Right ventricle myocardium inferior (tissue), 1 donor: ENCODE measurements at places on chromosomes 4 and X. TPM values are rescaled to one million over a fixed set of nuclear protein-coding genes. Genes with fewer than 3 reads are reported as not detected.

DNA sequence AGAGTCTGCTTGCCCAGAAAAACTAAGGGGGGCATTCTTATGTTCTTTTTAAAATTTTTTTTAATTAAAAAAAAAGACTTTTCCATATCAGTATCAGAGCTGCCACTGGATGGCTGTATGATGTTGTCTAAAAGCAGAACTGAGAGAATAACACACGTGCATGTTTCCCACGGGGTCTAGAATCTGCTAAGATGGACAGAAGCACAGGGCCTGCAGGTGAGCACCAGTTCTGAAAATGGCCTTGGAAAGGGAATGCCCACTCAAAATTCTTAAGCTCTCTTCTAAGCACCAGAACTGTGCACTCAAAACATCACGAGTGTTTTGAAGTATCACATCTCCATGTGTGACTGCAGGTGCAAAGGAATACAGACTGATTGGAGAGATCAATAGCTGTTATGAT is 61.1 kb downstream of the ARAP2 start:
- no peak for DNase-seq

The TXK gene
- total RNA-seq, result 1.0 TPM

- peak; percentile 82 for DNase-seq
Observed at GRCh38 chr4:141636082-141636770, at the start of gene IL15. TSS of gene IL15 (plus strand) at chr4:141636583. CDS start at chr4:141719465, 82,882 bp downstream.

DNA sequence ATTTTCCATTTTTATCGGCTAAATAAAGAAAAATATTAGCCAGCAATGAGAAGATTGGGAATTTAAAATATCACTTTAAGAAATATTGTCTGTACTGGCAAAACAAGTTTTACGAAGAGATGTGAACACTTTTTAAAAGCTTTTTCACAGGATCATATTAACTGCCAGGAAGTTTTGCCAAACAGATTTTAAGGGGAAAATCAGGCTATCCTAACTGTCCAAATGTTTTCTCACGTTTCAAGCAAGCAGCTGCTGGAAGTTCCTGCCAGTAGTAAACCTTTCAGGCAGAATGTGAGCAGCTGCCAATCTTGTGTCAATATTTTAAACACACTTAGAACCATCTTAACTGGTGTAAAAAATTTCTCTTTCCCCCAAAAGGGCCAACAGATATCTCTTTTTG is 101.1 kb downstream of the ADGRL3 start:
- no peak for DNase-seq

- no peak for DNase-seq
Observed at GRCh38 chr4:139704915-139705485, 39.4 kb downstream of the MGST2 start.

The FAM47E gene
- total RNA-seq, result 2.4 TPM

The TLR2 gene
- total RNA-seq, result 4.4 TPM

GRCh38 chrX:1152090-1152489 is 60.4 kb downstream of the CRLF2 start:
- no peak for DNase-seq

DNA sequence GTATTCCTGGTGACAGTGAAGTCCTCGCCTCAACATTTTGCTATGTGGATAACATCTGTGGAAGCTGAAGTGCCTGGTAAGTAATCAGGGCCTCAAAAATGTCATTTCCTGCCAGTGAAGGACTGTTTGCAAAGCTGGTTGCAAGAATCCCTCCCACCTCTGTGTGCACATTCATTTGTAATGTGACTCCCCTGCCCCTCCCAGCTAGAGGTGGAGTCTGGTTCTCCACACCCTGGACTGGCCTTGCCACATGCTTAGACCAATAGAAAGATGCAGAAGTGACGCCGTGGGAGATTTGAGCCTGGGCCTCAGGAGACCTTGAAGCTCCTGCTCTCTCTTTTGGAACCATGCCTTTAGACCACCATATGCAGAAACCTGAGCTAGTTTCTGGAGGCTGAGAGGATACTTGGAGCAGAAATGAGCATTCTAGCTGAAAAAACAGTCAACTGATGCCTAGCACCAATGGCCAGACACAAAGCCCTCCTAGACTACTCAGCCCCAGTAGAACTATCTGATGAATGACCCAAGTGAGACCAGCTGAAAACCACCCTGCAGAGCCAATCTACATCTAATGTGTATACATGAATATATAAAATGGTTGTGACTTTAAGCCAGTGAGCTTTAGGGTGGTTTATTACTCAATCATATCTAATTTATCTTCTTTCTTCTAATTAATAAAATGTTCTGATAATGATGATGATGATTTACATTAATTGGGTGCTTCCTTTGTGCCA is 47.8 kb upstream of the CRMP1 start:
- no peak for DNase-seq

DNA sequence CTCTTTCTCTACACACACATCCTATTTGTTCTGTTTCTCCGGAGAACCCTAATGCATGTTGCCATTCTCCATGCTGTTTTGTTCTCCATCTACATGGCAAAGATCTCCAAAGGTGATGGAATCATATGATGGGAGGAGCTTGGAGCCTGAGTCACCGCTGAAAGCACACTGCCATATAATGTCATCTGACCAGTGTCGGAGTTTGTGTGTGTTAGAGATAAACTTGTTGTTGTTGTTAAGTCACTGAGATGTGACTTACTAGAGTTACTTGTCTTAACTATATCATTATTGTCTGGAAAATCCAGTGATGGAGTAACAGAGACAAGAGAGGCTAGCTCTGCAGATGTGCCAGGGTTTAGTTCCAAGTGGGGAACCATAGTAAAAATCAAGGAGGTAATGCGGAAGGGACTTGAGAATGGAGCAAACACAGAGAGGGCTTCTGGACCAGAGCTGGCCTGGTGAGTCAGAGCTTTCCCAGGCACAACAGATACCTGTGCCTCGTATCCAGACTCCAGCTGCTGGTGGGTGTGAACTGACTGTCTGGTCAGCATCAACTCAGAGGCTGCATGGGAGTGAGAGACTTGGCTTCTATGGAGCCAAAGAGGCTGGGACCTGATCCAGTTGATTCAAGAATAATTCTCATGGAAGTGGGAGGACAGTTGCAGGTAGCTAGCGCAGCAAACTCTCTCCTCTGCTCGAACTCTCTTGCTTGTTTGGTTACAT is 30.6 kb upstream of the CCKAR start:
- DNase-seq, result no peak

The NPNT gene
- 4.7 TPM for total RNA-seq

- no peak for DNase-seq
Observed at GRCh38 chrX:140507223-140507981, 2.5 kb upstream of the SOX3 start.

The TBX22 gene
- 0.38 TPM for total RNA-seq

- no peak for DNase-seq
Observed at GRCh38 chr4:176549161-176549865, 229.5 kb downstream of the SPCS3 start.

DNA sequence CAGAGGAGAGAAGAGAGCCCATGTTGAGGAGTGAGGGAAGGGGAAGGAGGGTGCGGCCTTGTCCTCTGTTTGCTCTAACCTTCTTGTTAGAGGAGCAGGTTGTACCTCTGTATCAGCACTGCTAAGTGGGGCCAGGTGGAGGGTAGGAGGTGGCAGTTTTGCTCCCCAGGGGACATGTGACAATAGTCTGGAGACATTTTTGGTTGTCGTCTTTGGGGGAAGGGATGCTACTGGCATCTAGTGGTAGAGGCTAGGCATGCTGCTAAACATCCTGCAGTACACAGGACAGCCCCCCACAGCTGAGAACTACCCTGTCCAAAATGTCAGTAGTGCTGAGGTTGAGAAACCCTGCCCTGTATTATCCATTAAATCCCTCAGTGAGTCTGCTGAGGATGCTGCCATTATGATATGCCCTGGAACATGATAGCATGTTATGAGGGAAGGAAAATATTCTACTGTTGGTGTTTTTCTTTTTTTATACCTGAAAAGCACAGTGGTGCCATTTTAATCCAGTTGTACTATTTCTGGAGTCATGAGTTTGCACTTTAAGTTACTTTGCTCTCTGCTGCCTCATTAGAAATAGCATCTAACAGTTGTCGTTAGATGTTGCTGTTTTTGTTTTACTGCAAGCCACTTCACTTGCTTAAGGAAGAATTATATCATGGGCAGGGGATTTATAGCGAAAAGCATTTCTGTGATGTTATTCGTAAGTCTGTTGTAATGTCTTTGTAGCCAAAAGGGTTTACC is 90.6 kb downstream of the LRP2BP start:
- DNase-seq, result no peak

The RRH gene
- total RNA-seq, result not detected

- no peak for DNase-seq
Observed at GRCh38 chr4:93687304-93687703, 141.2 kb upstream of the ATOH1 start.

DNA sequence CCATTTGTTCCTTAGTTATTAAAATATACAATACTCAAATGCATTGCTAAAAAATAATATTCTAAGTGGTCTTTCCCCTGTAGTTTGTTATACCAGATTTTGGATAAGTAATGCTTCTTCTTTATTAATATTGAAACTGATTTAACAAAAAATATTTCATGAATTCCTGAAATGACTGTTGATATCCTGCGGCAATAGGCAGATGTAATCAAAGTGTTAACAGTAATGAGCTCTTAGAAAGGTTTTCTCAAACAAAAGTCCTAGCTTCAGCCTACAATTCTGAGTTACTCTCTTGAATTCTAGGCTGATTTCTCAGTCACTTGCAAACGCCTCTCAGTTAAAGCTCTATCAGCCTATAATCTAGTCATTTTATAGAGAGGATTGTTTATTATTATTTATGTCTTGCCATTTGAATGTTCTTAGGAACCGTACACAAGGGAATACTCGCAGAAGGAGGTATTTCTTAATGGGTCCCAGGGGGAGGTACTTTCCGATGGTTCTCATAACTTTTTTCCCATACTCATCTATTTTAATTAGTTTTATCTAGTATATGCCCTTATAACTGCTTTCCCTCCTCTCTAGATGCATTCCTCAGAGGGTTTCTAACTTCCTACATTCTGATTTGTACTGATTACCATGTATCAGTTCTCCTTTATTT is 96.8 kb downstream of the FNIP2 start:
- DNase-seq, result no peak

DNA sequence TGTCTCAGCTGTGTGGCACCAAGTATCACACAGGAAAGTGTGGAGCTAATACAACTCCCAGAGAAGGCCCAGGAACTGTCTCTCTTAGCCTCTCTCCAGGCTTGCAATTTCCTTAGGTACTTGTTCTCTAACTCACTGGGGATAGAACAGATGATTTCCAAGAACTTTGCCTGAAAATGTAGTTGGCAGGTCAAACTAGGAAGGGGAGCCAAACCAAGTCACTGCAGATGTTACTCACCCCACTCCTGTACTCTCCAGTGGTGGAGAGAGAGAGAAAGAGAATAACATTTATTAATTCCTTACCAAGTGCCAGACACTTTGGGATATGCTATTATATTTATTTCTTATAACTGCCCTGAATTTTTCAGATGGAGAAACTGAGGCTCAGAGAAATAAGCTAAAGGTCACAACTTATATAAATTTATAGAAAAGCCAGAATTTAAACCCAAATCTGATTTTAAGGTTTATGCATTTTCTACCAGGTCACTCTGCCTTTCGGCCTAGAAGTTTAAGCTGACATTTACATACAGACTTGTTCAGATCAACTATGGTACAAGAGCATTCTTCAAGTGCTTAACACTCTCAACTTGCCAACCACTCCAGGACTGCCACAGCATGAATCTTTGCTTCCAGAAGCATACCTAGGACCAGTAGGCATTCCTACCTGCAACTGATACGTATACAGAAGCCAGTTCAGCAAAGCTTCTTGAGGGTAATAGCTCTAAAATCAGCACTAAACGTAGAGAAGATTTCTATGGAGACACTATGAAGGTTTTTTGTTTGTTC is 248.6 kb upstream of the ETNPPL start:
- DNase-seq, result no peak

DNA sequence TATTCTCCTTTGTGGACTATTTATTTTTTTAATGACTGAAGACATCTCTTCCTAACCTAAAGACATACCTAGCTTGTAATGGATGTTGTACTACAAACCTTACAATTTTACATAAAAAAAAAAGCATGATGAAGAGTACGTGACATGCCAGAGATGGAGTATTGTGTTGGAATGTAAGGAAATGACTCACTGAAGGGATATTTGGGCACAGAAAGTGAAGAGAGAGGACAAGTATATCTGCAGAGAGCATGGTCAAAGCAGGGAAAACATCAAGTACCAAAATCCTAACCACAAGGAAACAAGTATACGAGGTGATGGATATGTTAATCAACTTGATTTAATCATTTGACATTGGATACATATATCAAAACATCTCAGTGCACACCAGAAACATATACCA is 1051.4 kb upstream of the PRKX start:
- no peak for DNase-seq

The GAGE1 gene
- total RNA-seq, result not detected

DNA sequence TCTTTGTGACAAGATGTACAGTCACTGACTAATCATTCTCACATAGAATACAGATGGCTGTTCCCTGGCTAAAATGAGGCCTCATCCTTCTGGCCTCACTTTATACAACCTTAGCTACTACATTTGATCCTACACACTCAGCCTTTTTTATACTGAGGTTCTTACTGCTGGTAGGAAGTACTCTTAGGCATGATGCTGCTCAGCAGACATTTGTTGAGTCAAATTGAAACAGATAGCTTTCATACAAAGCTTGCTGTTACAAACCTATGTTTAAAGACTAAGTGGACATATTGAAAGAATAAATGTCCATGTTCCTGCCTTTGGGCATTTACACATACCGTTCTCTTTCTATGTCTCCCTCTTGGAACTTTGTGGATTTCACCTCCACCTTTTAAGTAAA is 154.9 kb downstream of the NPFFR2 start:
- DNase-seq, result no peak

The UGT2A1 gene
- not detected for total RNA-seq

DNA sequence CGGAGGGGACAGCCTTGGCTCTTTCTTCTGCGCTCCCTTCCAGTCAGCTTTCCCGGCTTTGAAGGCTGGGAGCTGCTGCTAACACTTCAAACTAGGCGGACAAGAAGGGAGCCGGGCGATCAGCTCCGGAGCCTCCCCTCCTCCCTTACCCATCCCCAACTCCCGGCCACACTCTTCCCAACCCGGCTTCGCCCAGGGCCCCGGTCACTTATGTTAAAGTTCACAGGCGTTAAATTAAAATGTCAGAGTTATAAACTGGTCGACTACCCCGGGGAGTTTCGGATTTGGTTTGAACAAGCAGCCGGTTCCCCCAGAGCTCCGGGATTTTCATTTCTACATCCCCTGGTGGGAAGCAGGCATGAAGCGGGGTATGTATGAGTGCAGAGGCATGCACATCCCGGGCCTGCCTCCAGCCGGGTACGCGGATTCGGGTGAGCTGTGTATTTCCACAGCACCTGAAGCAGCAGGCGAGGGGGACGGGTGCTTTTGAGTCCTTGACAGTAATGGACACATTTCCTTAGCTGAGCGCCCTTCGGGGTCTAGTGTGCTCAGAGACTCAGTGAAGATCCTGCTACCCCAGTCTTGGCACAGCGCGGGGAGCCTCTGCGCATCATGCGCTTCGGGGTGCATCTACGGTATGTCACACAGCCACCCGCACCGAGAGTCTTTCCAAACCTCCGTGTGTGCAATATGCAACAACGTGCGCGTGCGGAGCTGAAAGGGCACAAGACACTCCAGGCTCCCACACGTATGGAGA is 880 bp downstream of the UNC5C start:
- peak; percentile 70 for DNase-seq

GRCh38 chrX:28752330-28752729 is 165.1 kb downstream of the IL1RAPL1 start:
- no peak for DNase-seq

The XKRX gene
- not detected for total RNA-seq

The KLHL4 gene
- total RNA-seq, result 0.89 TPM

The HTRA3 gene
- total RNA-seq, result 131 TPM

The AFAP1 gene
- total RNA-seq, result 8.0 TPM
